ENCODE measurements at places on chromosomes 12 and 14. TPM values are rescaled to one million over a fixed set of nuclear protein-coding genes. Genes with fewer than 3 reads are reported as not detected.

Gene TOMM20L
- 2.7 TPM for total RNA-seq

Gene SLC5A8
- 0.60 TPM for total RNA-seq

Gene SERPINA3
- 31.0 TPM for total RNA-seq

Gene HOXC10
- total RNA-seq: 14.0 TPM

Gene LRRC10
- total RNA-seq: not detected

Gene PDZRN4
- total RNA-seq: 4.0 TPM

Gene KSR2
- 0.39 TPM for total RNA-seq

Gene TEX52
- not detected for total RNA-seq

Gene TMTC2
- total RNA-seq: 17.7 TPM

Gene C12orf56
- 2.0 TPM for total RNA-seq

Gene ACOT4
- total RNA-seq: 0.72 TPM

Gene CPNE6
- total RNA-seq: not detected

Gene TUNAR
- total RNA-seq: not detected

Gene GPR135
- total RNA-seq: 1.3 TPM

Gene SUDS3
- 54.9 TPM for total RNA-seq

Gene PRH2
- not detected for total RNA-seq

Gene TAPBPL
- 23.9 TPM for total RNA-seq

Gene KCNMB4
- total RNA-seq: 3.1 TPM

Gene GALNT16
- 3.3 TPM for total RNA-seq

Gene C1R
- 70.2 TPM for total RNA-seq

Gene TAS2R31
- total RNA-seq: 8.3 TPM

Gene UBR7
- total RNA-seq: 33.3 TPM

Gene GDF3
- total RNA-seq: not detected

Gene SSPN
- total RNA-seq: 10.4 TPM

Gene ZNF385A
- 99.5 TPM for total RNA-seq

Gene ATG2B
- total RNA-seq: 103 TPM

Gene SLC6A15
- total RNA-seq: 5.9 TPM

Gene ACVRL1
- total RNA-seq: 35.3 TPM

Gene PRICKLE1
- 7.6 TPM for total RNA-seq

Gene GZMB
- total RNA-seq: 0.72 TPM

Gene LMNTD1
- 2.7 TPM for total RNA-seq

Gene NEUROD4
- not detected for total RNA-seq

Data from suprapubic skin (tissue), 4 donors.